ENCODE measurements at places on chromosomes 2 and 18.

DNA sequence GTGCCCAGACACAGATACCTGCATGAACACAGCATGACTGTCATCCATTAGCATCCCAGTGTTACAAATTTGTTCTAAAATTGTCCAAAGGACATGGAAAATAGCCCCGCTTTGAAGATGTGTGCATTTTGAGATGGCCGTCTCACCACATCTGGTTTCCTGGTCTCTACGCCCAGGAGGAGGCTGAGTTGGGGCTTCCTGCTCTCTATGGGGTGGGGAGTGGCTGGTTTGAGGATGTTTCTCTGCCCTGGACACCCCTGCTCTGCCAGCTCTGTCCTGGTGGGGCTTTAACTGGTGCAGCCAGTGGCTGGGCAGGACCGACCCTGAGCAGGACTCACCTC lies 74.6 kb upstream of the SMAD7 start:
- DNase-seq, result no peak

- no peak for DNase-seq
These were observed 220.8 kb downstream of the GULP1 start for GRCh38 chr2:188512456-188512855.

DNA sequence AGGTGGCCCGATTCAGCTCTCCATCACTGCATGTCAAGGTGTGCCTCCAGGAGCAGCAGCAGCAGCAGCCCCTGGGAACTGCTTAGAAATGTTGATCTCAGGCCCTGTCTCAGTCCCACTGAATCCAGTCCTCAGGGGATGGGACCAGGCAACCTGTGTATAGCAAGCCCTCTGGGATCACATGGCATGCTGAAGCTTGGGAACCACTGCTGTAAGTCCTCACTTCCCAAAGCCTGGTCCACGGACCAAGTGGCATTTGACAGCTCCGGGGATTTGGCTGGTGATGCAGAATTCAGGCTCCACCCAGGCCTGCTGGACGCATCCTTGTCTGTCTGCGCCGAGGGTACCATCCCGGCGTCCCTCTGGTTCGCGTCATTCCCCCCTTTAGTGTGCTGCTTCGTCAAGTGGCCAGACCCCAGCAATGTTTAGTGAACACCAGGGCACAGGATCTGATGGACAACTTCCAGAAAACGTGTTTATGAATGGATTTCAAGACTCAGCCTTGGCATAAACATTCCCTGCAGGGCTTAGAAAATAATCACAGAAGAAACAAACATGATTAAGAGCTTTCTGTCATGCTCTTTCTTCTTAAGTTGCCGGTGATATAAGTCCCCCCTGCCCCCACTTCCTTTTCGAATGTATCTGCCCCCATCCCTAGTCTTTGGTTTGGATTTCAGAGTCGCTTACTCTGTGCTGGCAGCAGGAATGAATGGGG lies 234.0 kb downstream of the GBX2 start:
- DNase-seq, result no peak

DNA sequence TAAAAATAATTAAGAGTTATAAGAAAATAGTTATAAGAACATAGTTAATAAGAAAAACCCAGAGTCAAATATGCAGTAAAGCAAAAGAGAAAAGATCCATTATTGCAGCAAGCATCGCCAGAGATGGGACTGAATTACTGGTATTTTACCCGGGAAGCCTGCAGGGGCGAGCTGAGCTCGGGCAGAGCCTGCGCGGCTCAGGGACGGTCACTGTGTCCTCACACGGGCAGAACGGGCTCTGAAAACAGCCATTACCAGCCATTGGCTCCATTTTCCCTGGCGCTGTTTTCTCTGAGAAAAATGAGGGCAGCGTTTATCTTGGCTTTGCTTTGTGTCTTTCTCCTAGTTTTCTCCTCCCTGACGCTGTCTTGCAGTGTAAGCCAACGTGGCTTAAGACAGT lies 95.3 kb upstream of the ALKAL2 start:
- DNase-seq, result no peak

DNA sequence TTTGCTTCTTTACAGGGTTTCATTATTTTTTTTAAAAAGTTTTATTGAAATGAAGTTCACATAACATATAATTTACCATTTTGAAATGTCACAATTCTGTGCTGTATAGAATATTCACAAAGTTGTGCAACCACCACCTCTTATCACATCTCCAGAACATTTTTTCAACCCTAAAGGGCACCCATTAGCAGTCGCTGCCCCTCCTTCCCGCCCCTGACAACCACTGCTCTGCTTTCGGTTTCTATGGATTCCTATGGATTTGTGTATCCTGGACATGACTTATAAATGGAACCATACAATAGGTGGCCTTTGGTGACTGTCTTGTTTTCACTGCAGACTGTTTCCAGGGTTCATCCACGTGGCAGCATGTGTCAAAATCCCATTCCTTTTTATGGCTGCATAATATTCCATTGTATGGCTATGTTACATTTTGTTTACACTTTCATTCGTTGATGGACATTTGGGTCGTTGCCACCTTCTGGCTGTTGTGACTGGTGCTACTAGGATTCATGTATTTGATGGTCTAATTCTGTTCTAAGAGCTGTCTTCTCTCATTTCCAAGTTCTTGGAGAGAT lies 52.6 kb downstream of the SH3BP4 start:
- no peak for DNase-seq

- DNase-seq, result no peak
These were observed 79.1 kb downstream of the CACNB4 start for GRCh38 chr2:152019732-152020131.

GRCh38 chr2:150888337-150888736 lies 373.3 kb downstream of the RBM43 start:
- DNase-seq, result no peak

DNA sequence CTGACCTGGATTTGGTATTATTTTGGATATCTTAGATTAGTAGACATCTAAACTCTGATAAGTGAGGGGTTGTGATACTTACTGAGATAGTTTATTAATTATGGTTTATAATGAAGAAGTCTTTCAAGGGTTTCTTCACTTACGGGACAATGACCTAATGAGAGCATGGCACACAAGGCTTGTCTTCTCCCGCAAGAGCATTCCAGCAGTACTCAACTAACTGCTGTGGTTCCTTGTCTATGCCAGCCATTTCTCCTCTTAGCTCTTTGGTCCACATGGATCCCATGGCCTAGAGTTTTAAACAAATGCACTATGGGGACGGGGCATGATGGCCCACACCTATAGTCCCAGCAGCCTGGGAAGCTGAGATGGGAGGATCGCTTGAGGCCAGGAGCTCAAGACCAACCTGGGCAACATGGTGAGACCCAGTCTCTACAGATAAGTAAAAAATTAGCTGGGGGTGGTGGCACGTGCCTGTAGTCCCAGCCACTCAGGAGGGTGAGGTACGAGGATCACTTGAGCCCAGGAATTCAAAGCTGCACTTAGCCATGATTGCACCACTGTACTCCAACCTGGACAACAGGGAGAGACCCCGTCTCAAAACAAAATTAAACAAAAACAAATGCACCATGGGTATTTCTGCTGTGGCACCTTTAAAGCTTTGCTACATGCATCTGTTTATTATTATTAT lies 161.7 kb upstream of the MYCN start:
- no peak for DNase-seq

DNA sequence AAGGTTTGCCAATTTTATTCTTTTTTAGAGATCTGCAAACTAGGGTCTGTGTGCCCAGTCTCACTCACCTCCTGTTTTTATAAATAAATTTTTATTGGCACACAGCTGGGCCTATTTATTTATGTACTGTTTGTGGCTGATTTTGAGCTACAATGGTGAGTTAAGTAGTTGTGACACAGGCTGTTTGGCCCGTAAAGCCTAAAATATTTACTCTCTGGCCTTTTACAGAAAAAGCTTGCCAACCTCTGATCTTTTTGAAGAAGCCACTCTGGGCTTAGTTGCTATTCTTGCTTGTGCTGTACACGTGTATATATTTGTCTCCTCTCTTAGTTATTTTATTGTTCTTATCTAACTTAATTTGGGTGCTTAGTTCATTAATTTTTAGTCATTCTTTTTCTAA lies 14.5 kb downstream of the NAB1 start:
- DNase-seq, result no peak

GRCh38 chr2:9707008-9707407 lies 76.2 kb upstream of the YWHAQ start:
- no peak for DNase-seq

DNA sequence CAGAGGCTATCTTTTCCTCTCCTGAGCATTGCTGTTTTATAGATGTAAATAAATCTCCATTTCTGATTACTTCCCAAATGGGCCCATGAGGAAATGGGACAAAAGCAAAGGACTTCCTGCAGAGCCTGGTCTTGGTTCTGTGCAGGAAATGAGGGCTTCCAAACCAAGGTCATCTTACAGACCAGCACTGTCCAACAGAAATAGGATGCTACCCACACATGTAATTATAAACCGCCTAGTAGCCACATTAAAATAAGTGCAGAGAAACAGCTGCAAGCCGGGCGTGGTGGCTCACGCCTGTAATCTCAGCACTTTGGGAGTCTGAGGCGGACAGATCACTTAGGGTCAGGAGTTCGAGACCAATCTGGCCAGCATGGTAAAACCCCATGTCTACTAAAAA lies 6.2 kb downstream of the TTL start:
- DNase-seq, result no peak

GRCh38 chr2:235054919-235055318 lies 103.1 kb downstream of the SH3BP4 start:
- DNase-seq, result no peak

- DNase-seq, result no peak
These were observed 53.5 kb downstream of the RDH14 start for GRCh38 chr2:18506883-18507509.

- DNase-seq, result peak; percentile 6
These were observed 46.4 kb downstream of the ZNF804A start for GRCh38 chr2:184644685-184645084.

- DNase-seq, result peak; percentile 98
These were observed 133.8 kb downstream of the ARL4C start for GRCh38 chr2:234363011-234363487.

GRCh38 chr2:98518101-98518500 lies 73.4 kb downstream of the INPP4A start:
- DNase-seq, result no peak

DNA sequence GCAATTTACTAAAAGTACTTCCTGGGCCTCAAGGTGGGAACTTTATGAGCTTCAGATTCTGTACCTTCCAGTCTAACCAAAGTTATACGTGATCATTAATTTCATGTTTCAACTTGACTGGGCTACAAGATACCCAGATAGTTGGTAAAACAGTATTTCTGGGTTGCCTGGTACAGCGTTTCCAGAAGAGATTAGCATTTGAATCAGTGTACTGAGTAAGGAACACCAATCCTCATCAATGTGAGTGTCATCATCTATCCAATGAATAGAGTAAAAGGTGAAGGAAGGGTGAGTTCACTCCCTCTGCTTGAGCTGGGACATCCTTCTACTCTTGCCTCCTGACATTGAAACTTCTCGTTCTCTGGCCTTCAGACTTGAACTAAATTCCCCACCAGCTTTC lies 274.5 kb upstream of the ID2 start:
- no peak for DNase-seq

- DNase-seq, result peak; percentile 69
These were observed at the start of the genes DHX57 and MORN2 for GRCh38 chr2:38875576-38876367. Gene DHX57 (minus strand): TSS chr2:38875934. CDS start chr2:38868405, 7,529 bp downstream. Gene MORN2 (plus strand): TSS chr2:38875976.

DNA sequence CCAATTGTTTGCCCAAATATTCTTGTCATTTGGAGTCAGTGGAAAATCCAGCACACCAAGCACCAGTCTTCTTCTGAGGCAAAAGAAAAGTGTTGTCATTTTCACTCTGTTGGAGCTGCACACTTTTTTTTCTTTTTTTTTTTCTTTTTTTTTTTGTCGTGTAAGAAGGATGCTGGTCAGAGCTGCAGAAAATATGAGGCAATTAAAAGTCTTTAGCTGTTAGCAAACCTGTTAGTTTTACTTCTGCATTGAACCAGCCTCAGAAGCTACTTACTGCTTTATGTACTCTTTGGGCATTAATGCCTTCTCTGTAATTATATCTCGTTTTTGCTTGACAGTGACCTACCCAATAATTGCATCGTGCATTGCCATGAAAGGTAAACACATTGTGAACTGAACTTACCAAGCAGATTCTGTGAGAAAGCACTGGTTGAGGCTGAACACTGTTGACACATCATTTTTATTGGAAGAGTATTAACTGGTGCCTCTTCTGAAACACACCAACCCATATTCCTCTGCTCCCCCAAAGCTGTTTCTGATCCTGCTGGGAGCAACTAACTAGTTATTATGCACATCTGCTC lies 165.4 kb downstream of the CAPN13 start:
- no peak for DNase-seq

- DNase-seq, result no peak
These were observed 111.7 kb downstream of the PARD3B start for GRCh38 chr2:204657024-204657423.

DNA sequence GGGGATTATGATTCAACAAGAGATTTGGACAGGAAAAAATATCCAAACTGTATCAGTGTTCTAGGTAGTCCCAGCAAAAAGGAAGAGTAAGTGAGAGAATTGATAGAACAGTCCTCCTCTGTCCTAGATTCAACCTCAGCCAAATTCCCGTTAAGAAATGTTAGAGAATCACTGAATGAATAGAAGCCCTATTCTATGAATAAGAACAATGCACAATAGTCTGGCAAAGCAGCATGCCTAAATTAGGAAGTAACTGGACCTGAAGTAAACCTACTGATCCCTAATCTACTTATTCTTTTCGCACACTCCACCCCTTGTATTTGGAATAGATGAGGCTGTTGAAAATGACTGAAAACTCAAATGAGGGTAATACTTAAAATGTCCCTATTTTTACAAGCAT lies 1665.5 kb downstream of the LRP1B start:
- DNase-seq, result no peak

DNA sequence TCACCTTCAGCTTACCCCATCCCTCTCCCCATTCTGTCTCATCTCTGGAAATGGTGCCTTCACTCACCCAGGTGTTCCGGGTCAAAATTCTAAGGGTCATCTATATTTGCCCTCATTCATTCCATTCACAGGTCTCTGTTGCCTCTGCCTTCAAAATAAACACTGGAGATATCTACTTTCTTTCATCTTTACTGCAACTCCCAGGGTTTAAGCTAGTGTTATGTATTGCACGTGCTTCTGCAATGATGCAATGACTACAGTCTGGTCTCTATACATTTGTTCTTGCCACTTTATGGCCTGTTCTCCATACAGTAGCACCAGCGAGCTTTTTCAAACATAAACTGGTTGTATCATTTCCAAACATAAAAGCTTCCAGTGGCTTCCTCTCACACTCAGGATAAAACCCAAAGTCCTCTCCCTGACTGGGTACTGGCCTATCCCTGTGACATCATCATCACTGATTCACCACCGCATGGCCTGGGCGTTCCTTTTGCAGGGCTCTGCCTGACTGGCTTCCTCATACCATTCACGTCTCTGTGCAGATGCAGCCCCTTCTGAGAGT lies 14.3 kb downstream of the DSG2 start:
- DNase-seq, result no peak
